ENCODE measurements at places on chromosomes 4 and X.
A peak's percentile ranks its signal among the peaks of the same experiment; 100 is the strongest.

DNA sequence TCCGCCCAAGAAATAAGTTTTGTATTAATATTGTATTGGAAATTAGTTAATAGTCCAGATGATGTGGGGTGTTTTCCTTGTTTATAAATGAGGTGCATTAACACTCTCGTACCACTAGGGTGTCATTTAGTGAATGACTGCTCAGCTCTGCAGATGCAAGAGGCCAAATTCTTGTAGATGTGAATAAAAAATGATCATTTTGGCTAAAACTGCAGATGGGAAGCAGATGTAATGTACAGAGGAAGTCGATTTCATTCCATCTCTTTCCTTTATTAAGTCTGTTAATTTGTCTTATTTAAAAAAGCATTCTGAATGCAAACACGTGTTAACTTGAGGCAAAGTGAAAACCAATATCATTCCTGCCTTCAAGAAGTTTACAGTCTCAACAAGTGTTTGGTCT lies 108.1 kb downstream of the DHX15 start:
- peak; percentile 14 for DNase-seq

DNA sequence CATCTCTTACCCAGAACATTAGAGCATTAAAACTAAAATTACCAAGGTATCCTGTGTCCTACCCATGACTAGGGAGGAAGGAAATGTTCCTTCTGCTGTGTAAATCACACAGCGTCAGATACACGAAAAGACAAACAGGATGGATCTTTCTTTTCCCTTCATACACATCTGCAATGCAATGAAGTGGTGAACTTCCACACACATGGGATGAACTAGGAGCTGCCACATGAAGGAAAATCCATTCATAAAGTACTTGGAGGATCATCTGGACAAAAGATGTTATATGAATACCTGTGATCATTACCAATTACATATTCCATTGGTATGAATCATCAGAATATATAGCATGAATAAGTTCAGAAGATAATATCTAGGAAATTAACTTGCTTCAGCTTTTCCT lies 46.2 kb downstream of the LDB2 start:
- no peak for DNase-seq

DNA sequence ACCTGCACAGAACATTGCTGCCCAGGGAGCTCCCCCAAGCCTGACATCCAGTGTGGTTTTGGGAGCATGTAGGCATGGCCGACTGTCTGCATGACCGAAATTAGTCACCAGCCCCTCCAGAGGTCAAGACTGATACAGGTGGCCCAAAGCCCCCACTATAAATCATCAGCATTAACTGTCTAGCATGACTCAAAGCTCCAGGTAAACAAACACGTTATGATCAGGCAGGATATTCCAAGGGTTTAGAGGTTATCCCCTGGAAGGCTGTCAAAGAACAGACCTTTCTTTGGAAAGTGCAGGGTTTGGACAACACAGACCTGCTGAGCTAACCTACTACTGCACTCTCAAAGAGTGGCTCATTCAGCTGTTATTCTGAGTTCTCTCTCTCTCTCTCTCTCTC lies 2.1 kb upstream of the FAM9A start:
- DNase-seq, result no peak

DNA sequence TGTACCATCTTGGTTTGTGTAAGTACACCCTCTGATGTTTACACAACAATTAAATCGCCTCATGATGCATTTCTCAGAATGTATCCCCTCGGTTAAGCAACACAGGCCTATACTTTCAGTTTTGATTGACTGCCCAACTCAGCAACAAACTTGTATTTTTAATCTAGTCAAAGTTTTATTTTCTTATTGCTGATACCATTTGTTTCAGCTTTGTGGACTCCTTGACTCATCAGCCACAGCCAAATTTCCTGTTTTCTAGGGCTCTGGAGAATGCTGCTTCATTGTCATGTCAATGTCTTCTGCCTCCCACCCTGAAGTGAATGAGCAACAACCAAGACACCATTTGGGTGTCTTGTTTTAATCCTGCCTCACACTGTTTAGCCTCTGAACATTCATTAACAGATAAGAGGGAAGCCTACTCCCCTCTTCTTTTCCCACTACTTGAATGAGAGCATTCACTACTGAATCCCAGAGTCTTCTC lies 14.0 kb downstream of the BBS12 start:
- no peak for DNase-seq

- DNase-seq, result no peak
These were observed 66.0 kb upstream of the ADRA2C start for GRCh38 chr4:3700223-3700622.

GRCh38 chrX:152930516-152930915 lies 32.6 kb downstream of the ZNF185 start:
- no peak for DNase-seq

GRCh38 chr4:129623233-129623875 lies 527.4 kb downstream of the C4orf33 start:
- peak; percentile 39 for DNase-seq

GRCh38 chr4:153021276-153021675 lies 85.2 kb downstream of the FHDC1 start:
- DNase-seq, result no peak

- no peak for DNase-seq
These were observed 2.3 kb upstream of the PPP2R3B start for GRCh38 chrX:389021-389441.

DNA sequence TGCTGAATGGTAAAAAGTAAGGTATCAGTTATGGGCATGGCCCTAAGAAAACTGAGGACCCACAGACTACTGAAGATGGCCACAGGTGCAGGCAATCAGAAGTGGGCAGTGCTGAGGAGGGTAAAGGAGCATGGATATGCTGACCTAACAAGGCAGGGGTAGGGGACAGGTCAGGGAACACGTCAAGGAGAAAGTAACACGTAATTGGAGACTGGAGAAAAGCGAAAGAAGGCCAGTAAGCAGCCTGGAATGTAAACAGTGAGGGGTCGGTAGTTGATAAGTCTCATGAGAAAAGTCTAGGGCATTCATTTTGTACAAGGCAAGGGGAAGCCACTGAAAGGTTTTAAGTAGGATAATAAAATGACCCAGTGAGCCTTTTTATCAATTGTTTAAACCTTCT lies 153.3 kb downstream of the PRDM5 start:
- no peak for DNase-seq

- no peak for DNase-seq
These were observed 3.1 kb downstream of the NKX1-1 start for GRCh38 chr4:1403177-1403583.

DNA sequence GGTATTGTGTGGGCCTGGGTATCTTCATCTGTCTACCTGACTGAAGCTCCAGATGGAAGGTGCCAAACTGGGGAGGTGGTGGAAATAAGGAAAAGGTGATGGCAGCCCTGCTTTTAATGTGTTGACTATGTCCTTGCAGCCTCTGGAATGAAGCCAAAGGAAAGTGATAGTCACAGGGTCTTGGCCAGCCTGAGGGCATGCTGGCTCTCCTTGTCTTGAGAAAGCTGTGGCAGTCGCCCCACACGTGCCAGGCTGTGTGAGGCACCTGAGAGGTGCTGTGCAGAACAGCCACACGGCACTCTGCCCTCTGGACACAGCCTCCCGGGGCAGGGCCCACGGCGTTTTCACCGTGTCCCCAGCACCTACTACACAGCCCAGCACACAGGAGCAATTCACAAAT lies 77.6 kb downstream of the NAT8L start:
- DNase-seq, result no peak

DNA sequence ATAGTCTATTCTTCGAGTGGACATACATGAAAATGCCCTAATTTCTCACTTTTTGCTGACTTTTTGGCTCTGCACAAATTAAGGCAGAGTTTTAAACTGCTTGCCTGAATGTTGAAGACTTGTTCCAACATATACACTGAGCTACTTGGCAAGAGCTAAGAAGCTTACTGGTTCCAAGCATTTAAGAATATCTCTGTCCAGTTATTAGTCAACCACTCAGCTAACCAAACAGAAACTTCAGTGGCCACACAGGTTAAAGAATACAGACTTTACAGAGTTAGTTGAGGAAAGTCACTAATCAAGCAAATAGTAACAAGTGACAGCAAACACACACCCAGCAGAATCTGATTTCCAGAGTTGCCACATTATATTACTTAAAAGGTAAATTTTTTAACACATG lies 35.5 kb downstream of the AMER1 start:
- no peak for DNase-seq

DNA sequence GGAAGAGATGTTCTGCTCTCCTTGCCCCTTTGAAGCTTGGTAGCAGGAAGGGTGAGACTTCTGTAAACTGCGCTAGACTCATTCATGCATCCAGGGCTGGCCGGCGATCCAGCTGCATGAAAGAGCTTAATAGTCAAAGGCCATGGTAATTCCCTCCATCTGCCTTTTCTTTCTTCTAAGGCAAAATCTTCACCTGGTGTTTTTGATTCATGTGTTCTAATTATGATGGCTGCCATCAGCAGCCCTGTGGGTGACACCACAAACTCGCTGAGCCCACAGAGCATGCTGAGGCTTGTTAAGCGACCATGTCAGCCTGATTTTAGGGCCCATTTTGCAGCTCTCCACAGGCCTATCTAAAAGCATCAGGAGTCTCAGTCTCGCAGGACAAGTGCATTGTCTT lies 450.1 kb upstream of the TENM3 start:
- DNase-seq, result no peak

DNA sequence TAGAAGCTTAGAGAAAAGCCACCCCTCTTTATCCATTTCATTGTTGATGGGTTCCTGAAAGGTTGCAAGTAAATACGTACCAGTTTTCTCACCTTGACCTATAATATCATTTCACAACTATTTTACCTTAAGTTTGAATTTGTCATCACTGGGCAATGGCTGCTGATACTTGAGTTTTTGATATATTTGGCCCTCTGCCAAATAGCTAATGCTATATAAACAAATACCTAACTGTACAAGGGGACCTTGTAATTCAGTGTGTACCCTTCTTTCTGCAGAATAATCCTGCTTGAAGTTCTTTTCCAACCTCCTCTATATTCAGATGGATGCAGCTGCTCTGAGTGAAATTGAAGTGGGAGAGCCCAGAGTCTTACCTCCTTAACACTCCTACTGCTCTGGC lies 19.0 kb upstream of the GLUD2 start:
- DNase-seq, result no peak

GRCh38 chr4:16691450-16691849 lies 207.0 kb downstream of the LDB2 start:
- no peak for DNase-seq

- DNase-seq, result no peak
These were observed 32.3 kb upstream of the CXCL8 start for GRCh38 chr4:73707918-73708577.

- DNase-seq, result no peak
These were observed 1.5 kb upstream of the PARM1 start for GRCh38 chr4:74931376-74931775.

DNA sequence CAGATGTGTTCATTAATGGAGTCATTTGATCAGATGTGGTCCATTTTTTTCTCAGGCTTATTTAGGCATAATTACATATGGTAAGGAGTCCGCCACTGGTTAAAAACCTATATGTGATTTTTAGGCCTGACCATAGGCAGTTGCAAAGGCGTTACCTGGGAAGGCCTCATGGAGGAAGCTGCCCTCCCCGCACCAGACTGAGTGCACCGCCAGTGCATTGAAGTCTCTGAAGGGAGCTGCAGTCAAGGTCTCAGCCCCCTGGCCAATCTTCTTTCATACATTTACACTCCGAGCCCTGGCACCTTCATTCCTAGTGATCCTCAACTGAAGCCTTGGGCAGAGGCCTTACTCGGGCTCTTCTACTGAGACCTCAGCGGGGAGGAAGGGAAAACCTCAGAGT lies 898.2 kb upstream of the AGA start:
- DNase-seq, result no peak
